A673 (cell line): ENCODE measurements at places on chromosomes 2 and 18. TPM values are rescaled to one million over a fixed set of nuclear protein-coding genes. Genes with fewer than 3 reads are reported as not detected.

Gene ASB18
- not detected in 2 replicates for total RNA-seq

Gene PRSS56
- total RNA-seq, result not detected in 2 replicates

- DNase-seq, result no peak
Observed at GRCh38 chr2:181646415-181646987, 10.4 kb downstream of the CERKL start.

DNA sequence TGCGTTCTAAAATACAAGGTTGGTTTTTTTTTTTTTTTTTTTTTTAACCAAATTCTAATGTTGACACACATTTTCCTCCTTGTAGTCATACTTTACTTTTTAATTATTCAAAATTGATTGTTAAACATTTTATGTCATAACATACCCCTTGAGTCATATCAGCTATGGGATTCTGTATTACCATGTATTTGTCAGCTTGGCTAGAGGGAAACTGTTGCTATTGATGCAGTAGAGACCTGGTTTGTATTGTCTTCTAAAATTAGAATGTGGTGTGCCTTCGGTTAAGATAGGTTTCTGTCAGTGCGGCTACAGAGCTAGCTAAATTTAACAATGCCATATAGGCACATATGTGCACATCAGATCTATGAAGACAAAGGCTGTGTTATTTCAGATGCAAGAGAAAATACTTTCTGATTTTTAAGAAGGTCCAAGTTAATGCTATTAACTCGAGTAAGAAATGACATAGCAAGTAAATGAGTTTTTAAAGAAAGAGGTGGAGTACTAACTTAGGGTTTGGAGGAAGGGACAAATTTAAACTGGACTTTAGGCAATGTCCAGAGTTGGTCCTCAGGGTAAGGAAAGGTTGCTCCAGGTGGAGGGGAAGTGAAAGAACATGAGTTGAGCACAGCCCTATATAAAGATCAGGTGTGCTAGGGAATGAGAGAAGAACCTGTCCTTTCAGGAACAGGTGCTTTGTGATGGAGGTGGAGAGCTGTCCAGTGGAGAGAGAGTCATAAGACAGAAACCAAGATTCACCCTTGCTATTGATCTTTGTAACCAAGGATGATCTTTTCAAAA lies 152.3 kb downstream of the PRPF40A start:
- DNase-seq, result no peak

GRCh38 chr2:316381-316780 lies 28.5 kb upstream of the ALKAL2 start:
- no peak for DNase-seq

GRCh38 chr2:82330155-82330554 lies 2025.6 kb upstream of the LRRTM1 start:
- DNase-seq, result no peak

Gene DPP4
- 0.80 and 1.4 TPM in 2 replicates for total RNA-seq

DNA sequence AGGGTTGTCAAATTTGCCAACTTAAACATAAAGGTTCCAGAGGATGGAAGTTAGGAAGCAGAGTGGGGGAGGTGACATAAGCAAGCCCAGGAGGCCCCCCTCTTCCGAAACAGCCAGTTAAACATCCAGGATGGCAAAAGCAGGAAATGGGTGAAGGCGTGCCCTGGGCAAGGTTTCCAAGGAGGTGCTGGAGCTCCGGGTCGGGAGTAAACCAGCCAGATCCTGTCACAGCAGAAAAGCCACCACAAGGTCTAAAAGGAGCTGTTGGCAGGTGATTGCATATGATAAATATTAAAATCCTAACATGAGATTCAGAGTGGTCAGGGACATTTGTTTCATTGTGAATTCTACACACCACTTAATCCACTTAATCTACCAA lies 572.2 kb upstream of the SALL3 start:
- no peak for DNase-seq

DNA sequence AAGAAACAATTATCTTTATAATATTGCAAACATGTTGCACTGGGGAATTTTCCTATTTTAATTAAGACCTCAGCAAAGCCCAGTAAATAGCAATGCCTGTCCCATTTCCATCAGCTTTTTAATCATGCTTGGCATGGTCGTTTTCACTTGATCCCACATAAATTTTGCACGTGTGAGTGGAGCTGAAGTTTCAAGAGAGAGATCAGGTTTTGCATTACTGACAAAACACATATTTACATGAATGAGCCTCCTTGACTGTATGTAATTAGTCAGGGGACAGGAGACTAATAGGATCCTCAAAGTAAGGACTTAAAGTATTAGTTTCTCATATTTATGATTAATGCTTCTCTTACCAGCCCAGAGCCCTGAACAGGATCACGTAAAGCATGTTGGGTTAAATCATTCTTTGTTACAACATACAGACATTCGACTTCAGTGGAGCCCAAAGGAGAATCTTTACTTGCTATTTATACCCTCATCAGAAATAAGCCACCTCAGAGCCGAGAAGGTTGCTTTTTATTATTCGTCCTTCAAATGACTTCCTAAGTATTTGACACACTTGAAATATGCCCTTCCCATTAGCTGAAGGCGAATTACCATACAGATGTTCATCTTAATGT lies 711.3 kb downstream of the GALR1 start:
- DNase-seq, result no peak

DNA sequence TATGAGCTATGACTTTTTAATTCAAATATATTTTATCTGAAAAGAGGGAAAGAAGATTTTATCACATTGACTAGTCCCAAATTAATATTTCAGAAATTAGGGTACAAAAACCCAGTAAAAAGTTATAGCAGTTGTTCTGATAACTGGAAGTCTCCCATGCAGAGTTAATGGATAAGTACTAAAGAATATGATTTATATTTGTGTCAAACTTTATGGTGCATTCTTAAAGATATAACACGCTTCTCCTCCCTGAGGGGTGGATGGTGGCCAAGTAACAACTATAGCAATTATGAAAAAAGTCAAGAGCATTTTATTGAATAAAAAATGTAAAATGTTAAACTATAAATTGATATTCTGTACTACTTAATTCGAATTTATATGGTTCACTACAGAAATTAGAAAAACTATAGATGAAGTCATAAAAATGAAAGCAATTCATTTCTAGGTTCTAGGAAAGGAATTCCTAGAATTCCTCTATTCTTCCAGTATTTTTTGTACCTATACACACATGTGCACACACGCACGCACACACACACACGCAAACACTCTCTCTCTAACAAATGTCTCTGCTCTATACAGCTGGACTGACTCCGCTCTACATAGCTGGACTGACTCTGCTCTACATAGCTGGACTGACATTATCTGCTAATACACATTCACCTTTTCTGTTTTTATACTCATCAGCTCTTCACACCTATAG lies 111.3 kb downstream of the PRELID3A start:
- no peak for DNase-seq

DNA sequence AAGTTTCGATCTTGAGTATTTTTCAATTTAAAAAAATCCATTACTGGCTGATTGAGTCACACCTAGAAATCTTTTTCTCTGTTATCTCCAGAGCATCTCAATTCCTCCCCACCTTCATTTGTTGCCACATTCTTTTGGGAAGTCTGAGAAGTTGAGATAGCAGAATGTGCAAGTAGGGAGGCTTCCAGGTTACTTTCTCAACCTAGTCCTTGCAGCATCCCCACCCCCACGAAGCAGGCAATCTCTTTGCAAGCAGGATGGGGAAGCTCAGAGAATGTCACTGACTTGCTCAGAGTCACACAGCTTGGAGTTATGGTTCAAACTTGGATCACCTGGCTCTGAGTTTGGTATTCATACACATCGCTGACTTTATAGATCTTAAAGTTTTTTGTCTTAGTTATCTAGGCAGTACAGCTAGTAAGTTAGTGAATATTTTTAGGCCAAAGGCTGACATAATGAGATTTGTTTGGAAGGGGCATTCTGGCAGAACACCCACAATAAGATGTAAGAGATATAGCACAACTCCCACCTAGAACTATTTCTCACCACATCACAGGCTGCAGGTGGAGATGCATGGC lies 25.9 kb upstream of the LCLAT1 start:
- no peak for DNase-seq

- no peak for DNase-seq
Observed at GRCh38 chr2:97747716-97748115, 34.3 kb downstream of the ZAP70 start.

DNA sequence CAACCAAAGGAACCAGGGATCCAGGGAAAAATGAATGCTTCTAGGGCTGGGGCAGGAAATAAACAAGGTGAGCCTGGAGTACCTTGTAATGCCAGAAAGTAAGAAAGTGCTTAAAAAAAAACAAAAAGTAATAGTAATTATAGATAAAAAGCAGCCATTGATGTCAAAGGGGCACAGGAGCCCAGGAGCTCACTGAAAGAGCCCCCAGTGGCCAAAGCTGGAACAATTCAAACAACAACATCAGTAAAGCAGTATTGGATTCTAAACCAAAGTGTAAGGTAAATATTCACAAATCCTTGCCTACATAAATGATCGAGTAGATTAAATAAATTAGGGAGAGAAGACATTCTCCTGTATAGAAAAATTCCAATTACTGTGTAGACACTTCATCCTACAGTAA lies 114.3 kb upstream of the ARL4C start:
- no peak for DNase-seq

GRCh38 chr2:165725421-165725820 lies 68.6 kb downstream of the GALNT3 start:
- DNase-seq, result peak; percentile 32

DNA sequence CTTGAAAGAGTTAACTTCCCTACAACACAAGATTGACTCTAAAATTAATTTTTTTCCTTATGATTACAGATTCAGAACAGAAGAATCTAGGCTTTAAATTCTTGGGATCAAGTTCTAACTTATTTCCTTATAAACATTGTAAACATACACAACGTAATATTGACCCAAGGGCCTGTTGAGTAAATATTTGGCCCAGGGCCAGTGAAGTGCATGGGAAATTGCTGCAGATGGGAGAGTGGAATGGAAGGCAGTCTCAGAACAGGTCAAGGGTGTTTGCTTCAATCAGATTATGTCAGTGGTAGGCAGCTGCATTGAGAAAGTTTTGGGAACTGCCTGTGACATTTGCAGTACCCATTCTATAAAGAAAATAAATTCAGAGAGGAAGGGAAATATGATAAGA lies 137.6 kb downstream of the MYO1B start:
- no peak for DNase-seq

DNA sequence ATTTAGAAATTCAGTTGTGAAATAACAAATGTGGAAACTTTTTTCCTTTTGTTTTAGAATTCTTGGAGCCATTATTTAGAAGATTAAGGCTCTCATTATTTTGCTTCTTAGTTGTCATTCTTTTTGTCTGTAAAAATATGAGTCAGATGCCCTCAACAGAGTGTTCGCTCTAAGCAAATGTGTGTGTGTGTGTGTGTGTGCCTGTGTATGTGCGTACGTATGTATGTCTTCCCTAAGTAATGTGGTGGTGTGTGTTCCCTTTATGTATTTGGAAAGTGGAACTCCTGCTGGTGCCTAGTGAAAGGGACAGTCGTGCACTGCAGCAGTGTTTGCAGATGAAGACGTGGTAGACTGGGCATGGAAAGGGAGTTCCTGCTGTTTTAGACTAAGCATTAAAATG lies 27.5 kb downstream of the ZNF407 start:
- peak; percentile 21 for DNase-seq

DNA sequence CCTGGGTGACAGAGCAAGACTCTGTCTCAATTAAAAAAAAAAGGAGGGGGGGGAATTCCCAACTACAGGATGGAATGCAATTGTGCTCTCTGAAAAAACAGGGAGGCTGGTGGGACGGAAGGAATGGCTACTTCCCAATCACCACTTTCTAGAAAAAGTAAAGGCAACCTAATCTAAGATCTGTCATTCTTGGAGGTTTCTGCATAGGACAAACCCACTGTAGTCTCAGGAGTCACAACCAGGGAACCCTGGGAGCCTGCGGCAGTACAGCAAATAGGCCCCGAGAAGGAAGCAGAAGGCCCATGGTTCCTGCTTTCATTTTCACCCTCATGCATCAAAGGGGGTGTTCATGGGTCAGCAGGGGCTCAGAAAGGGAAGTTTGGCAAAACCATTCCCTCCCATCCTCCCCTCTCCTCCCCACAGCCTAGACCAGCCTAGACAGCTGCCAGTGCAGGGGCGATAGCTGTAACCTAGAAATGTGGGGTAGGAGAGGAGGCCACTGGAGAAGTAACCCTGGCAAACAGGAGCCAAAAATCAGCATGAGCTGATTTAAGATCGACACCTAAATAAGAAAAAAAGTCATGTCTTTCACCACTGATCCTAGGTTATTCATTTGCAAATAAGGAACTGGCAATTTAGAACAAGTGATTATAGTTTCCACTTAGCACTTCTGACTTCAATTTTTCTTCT lies 48.0 kb downstream of the TRABD2A start:
- DNase-seq, result no peak

DNA sequence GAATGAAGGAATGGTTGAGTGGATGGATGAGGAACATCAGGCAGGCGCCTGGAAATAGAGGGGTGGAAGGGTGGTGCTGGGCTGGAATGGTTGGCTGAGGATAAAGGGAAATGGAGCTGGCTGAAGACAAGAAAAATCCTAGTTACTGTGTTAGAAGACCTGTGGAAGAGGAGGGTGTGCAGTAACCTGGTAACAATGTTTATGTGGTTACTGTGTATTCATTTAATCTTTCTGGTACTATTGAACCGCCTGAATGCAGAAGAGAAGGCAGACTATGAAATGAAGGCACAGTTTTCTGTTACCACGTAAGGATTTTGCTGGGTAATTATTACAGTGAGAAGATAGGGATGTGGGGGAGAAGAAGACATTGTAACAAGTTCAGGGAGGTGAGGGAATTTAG lies 110.3 kb upstream of the MGAT5 start:
- DNase-seq, result no peak
